ENCODE measurements at places on chromosomes 6 and 20.

- DNase-seq: no peak
Observed at GRCh38 chr20:1844325-1845162, 50.7 kb upstream of the SIRPA start.

DNA sequence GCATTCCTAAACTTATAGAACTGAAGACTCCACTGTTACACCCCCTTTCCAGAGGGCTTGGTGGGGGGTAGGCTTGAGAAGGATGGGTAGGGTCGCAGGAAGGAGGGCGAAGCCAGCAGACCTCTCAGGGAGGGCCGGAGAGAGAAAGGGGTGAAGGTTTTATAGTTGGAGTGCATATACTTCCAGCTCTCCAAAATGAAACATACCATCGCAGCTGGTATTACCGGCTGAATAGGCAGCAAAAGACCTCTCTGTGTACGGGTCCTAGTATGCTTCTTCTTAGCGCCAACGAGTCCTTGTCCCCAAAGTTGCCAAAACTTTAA, 1.0 kb upstream of the VGLL2 start:
- DNase-seq: no peak

DNA sequence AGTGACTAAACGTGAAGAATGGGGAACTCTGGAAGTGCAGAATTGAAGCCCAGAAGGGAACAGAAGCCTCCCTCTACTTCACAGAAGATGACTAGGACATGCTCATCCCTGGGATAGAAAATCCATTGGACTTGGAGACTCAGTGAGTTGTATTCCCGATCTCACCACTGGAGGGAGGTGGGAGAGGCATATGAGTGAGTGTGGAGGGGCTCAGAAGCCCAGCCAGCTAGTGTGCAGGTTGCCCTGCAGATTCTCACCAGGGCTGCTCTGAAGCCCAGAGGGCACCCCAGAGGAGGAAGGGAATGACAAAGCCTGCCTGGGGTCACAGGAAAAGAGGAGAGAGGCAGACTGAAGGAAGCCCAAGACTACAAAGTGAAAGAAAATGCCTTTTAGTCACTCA, 42.1 kb upstream of the HLA-E start:
- DNase-seq: no peak

GRCh38 chr20:60242836-60243505, 284.7 kb downstream of the CDH26 start:
- DNase-seq: no peak

GRCh38 chr6:23775127-23775526, 350.9 kb upstream of the NRSN1 start:
- DNase-seq: no peak

- no peak for DNase-seq
Observed at GRCh38 chr6:12801141-12801540, 84.6 kb downstream of the PHACTR1 start.

- DNase-seq: no peak
Observed at GRCh38 chr6:41781366-41781730, 766 bp downstream of the PRICKLE4 start.

GRCh38 chr20:15645816-15646215, 927.4 kb downstream of the KIF16B start:
- no peak for DNase-seq
